ENCODE measurements at places on chromosomes 1 and 21.

DNA sequence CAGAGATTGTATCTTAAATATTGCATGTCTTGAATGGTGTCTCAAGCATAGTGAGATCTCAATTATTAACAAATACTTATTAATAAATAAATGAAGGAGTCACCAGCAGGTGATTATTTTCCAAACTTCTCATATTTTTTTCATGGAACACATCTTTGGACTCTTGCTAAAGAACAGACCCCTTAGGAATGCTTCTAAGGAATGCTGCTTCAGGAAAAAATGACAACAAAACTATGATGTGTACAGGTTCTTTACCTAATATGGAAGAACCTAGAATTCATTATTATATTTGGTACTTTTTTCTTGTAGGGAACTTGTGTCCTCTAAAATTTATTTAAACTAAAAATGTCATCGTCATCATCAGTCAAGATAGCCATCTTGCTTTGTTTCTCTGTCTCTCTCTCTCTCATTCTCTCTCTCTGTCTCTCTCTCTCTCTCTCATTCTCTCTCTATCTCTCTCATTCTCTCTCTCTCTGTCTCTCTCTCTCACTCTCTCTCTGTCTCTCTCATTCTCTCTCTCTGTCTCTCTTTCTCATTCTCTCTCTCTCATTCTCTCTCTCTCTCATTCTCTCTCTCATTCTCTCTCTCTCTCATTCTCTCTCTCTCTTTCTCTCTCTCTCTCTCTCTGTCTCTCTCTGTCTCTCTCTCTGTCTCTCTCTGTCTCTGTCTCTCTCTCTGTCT lies 63.0 kb upstream of the ETS2 start:
- DNase-seq, result no peak

DNA sequence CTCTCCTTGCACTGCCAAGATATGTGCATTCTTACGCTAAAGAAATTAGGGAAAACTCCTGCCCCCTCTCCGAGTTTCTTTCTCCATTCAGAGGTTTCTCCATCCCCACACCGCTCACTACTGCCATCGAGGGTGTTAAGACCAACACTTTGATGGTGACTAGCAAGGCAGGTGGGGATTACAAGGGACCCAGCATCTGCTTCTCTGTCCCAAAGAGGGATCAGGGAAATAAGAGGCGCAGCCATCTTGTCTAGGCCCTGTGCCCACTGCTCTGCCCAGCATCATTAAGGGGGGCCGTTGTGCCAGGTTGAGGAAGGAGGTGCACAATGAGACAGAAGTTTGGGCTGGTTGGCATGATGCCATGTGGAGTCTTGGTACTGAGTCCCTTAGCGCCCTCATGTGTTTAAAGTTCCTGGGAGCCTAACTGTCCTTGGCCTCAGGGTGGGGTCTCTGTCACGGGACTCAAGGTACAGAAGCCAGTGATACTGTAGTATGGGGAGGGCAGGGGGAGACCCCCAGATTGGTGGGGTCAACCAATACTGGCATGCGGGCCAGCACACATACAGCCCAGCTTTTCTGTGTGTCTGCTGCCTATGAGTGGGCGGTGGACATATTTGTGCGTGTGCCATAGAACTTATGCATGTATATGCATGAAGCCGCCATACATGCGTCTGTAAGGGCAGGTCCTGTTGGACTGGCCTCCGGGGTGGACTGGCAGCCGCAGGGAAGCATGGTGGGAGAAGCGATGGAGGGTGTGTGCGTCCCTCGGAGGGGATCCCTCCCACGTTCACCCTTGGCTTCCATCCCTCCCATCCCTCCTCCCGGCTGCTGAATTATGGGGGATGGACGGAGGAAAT lies 5.5 kb downstream of the EFNA3 start:
- DNase-seq, result peak; percentile 54

- DNase-seq, result no peak
Observed at GRCh38 chr1:60908159-60908558, 174.2 kb upstream of the NFIA start.

GRCh38 chr21:35236090-35236489 lies 187.0 kb upstream of the RUNX1 start:
- peak; percentile 23 for DNase-seq
